ENCODE measurements at places on chromosomes 12 and 14. TPM values are rescaled to one million over a fixed set of nuclear protein-coding genes. Genes with fewer than 3 reads are reported as not detected.

DNA sequence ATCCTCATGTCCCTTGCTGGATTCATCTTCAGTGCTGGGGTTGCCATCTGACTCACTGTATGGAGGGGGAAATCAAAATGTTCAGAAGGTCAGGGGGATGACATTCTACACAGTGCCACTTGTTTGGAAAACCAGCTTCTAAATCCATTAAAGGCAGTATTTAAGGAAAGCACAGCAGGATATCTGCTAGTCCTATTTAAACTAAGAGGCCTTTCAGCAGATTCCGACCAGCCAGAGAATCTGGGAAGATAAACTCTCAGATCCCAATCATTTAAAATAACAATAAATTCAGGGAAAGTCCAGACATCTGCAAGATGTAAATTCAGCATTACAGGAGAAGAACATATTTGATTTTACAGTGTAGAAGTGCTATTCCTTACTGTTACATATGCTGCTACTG is 3.8 kb downstream of the SIX4 start:
- no peak for DNase-seq

DNA sequence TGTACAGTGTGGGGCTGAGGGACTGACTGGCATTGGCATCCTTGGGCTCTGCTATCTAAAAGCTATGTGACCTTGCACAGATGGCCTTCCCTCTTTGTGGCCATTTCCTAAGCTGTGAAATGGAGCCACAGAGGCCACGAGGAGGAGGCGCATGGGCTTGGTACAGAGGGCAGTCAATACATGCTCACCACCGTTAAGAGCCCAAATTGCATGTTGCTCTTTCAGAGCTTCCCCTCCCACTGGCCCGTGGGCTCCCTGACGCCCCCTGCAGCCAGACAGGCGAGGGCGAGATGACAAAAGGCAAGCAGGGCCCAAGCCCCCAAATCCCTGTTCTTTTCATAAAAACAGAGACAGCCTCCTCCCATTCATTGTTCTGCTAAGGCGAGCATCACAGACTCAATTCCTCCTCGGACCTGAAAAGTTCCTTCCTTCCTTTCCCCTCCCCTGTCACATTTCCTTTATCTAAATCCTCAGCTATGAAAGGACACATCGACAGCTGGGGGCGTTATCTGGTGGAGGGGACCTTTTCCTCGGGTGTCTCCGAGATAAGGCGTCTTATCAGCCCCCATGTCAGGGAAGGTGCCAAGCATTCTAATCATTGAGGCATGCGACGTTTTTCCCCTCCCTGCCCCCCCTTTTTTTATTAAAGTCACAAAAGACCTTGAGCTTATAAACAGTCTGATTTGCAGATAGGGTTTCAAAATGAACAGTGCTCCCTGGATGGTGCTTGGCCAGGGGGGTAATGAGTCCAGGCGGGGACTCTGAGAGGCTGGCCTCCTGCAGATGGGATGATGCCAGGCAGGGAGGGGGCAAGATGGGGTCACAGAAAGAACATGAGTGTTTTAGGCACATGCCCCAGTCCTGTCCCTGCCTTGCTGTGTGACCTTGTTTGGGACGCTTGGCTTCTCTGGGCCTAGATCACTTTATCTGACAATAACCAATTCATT is 26.4 kb downstream of the FAM222A start:
- DNase-seq: no peak

GRCh38 chr12:9699898-9700605 is 30.5 kb downstream of the CLEC2D start:
- DNase-seq: no peak

GRCh38 chr14:62369919-62370560 is 607.8 kb downstream of the SNAPC1 start:
- no peak for DNase-seq

GRCh38 chr12:94305130-94305957 is 154.3 kb downstream of the CEP83 start:
- DNase-seq: no peak

DNA sequence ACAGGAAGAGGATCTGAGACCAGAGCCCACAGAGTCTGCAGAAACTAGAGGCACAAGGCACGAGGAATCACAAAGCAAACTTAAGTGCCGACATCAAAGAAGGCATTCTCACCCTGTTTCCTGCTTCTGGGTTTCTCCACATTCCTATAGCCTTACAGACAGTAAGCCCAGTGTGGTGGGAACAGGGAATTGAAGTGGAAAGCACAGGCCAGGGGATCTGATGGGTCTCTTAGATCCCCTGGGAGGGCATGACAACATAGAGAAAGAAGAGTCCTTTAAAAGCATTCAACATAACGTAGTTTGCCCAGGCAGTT is 75.6 kb upstream of the FRMD6 start:
- no peak for DNase-seq

DNA sequence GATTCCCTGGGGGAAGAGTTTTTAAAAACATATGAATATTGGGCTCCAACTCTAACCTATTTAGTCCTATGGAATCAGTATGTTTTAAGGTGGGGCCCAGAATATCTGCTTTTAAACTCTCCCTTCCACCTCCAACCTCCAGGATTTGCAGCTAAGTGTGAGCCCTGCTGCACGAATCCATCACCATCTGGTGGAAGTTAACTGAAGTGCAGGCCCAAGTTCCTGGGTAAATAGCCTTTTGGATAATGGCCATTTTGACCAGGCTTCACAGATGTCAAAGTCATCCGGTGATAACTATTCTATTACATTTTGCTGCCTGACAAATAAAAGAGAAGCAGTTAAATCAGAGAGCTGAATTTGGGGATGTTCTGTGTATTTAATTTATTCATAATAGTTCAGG is 58.1 kb upstream of the RMST start:
- peak; percentile 9 for DNase-seq

GRCh38 chr14:103547455-103547940 is 15.0 kb downstream of the BAG5 start:
- no peak for DNase-seq

GRCh38 chr14:29536886-29537511 is 390.6 kb downstream of the PRKD1 start:
- no peak for DNase-seq

- DNase-seq: no peak
Observed at GRCh38 chr14:31867570-31867969, 209.5 kb upstream of the ARHGAP5 start.

- DNase-seq: no peak
Observed at GRCh38 chr14:51719955-51720354, 68.2 kb downstream of the FRMD6 start.

DNA sequence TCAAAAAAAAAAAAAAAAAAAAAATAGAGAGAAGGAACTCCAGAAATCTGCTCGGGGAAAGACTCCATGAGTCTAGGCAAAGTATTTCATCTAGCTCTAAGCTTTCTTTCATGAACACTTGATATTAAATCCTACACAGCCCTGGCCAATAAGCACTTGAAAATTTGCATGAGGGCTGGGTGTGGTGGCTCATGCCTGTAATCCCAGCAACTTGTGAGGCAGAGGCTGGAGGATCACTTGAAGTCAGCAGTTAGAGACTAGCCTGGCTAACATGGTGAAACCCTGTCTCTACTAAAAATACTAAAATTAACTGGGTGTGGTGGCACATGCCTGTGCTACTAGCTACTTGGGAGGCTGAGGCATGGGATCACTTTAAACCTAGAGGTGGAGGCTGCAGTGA is 13.1 kb upstream of the METAP2 start:
- no peak for DNase-seq

The CTSG gene
- polyA plus RNA-seq: not detected

The SMIM41 gene
- polyA plus RNA-seq: not detected

The SAMD15 gene
- polyA plus RNA-seq: 0.12 TPM

The PROX2 gene
- not detected for polyA plus RNA-seq

The SLC10A1 gene
- not detected for polyA plus RNA-seq

The TAS2R42 gene
- polyA plus RNA-seq: not detected

The TPPP2 gene
- not detected for polyA plus RNA-seq

The PRKD1 gene
- polyA plus RNA-seq: 0.67 TPM

All from naive B cell (primary cell).